ENCODE measurements at places on chromosomes 1 and 21. TPM values are rescaled to one million over a fixed set of nuclear protein-coding genes. Genes with fewer than 3 reads are reported as not detected.

Gene DHX9
- total RNA-seq, result 78.1 TPM

Gene WASF2
- total RNA-seq, result 22.1 TPM

Gene CYP4A22
- total RNA-seq, result not detected

Gene FAM78B
- total RNA-seq, result 0.13 TPM

Gene IVL
- total RNA-seq, result 1.6 TPM

Gene FOXO6
- not detected for total RNA-seq

Gene GPR3
- not detected for total RNA-seq

Gene PTPRU
- total RNA-seq, result 53.2 TPM

GRCh38 chr1:183106166-183106565 lies 79.9 kb upstream of the LAMC2 start:
- DNase-seq, result no peak

- peak; percentile 2 for DNase-seq
Measured at GRCh38 chr1:162755306-162755705, 35.2 kb upstream of the HSD17B7 start.

DNA sequence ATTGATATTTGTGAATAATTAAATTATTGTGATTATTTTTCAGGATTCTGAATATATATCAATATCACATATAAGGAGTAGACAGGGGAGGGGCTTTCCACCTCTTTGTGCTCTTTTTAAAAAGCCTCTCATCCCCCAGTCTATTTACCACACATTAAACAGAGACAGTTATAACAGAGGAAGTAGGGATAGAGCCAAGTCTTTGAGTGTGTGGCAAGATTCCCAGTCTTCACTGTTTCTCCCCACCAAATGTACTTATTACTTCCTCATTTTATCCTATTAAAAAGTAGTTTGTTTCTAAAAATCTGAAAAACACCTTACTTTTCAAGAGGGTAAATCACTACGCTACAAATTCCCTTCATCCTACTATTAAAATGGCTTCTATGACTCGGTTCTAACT lies 46.7 kb downstream of the EPS15 start:
- no peak for DNase-seq

DNA sequence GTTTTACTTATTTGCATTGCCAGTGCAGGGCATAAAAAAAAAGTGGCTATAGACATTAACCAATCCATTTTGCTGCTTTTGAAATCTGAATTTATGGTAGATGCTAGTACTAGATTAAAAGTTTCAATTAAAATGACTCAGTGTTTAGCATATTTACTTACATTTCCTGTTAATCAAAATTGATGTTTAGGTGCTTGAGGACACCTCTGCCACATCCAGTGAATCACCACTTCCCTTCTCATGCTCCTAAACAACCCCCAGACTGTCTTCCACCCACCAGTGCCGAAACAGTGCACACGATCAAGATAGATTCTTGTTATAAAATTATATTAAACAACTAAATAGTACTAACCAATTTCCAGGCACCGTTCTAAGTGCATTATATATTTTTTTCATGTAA lies 32.7 kb downstream of the HSD17B7 start:
- DNase-seq, result no peak

GRCh38 chr1:1360506-1361169 lies 2.3 kb upstream of the MXRA8 start:
- peak; percentile 66 for DNase-seq

DNA sequence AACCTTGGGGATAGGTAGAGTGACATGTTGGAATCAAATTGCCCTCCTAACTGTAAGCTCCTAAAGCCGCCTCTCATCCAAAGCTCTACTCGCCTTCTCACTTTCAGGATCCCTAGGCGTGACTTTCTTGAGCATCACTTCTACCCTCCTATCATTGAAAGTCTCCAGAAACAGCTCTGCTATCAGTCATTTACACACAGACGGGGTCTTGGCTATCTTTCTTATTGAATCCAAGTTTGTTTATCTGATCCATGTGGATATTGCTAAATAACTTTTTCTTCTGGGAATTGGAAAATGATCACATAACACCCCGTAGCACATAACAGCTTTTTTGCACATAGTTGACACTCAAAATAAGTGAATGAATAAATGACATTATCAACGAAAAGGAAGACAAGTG lies 216.4 kb upstream of the KIAA0040 start:
- no peak for DNase-seq

- peak; percentile 12 for DNase-seq
Measured at GRCh38 chr1:69994241-69994640, 211.1 kb downstream of the LRRC40 start.

DNA sequence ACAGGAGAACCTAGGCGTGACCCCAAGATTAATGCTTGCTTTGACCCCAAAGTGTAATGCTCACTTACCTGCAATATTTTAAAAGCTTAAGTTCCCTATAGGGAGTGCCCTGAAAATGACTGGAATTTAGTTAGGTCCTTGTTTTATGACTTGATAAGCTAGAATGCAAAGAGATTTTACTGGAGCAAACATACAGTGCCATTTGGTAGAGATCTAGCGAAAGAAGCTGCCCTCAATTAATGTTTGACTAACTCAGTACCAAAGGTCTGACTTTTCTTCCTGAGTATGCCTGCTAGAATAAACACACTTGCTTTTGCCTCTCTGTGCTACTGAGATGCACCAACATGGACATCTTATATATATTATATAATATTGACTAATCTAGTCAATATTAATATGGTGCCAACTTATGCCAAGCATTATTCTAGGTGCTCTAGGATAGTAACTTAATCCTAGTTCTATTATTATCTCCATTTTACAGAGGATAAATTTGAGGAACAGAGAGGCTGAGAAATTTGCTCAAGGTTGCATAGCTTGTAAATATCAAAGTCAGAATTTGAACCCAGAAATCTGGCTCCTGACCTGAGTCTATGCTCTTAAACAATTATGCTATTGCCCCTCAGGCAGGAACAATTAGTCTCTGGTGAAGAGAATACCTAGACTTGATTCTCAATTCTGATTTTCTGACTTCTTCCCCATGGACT lies 18.2 kb downstream of the S100A10 start:
- DNase-seq, result no peak

DNA sequence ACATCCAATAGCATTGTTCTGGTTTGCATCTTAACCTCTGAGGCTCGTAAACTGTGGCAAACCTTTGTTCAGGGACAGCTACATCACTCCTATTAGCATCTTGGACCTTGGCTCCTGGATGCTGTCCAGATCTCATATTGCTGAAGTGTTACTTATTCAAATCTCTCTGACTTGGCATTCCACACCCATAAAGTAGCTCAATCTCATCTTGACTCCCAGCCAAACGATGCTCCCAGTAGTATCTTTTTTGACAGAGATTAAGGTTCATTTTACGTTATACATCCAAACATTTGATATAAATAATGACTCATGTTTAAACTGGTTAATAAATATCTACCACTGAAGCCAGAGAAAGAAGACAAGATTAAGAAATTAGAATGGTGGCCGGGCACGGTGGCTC lies 4.4 kb upstream of the FLVCR1 start:
- DNase-seq, result no peak

DNA sequence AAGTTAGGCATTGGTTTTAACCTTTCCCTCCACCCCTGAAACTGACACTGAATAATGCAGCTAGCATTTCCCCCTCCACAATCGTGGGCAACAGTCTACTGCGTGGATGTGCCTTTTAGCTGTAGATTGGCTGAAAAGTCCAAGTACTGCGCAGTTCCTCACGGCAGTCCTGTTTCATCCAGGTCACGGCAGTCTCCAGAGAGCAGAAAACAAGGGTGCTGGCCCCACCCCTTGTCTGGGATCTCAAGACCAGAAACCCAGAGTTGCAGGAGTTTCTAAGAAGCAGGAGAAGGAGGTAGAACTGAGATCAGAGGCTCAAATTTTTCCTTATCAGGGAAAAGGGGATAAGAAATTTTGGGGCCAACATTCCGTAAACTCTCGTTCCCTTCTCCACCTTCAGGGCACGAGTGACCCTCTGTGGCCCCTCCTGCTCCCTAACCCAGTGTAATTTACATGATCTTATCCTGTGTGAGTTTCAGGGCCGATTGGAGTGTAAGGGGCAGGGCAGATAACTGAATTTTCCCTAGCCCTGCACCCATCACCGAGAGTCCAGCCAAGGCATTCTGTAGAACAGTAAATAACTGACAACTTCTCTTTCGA lies 25.9 kb upstream of the PLA2G2C start:
- DNase-seq, result no peak

DNA sequence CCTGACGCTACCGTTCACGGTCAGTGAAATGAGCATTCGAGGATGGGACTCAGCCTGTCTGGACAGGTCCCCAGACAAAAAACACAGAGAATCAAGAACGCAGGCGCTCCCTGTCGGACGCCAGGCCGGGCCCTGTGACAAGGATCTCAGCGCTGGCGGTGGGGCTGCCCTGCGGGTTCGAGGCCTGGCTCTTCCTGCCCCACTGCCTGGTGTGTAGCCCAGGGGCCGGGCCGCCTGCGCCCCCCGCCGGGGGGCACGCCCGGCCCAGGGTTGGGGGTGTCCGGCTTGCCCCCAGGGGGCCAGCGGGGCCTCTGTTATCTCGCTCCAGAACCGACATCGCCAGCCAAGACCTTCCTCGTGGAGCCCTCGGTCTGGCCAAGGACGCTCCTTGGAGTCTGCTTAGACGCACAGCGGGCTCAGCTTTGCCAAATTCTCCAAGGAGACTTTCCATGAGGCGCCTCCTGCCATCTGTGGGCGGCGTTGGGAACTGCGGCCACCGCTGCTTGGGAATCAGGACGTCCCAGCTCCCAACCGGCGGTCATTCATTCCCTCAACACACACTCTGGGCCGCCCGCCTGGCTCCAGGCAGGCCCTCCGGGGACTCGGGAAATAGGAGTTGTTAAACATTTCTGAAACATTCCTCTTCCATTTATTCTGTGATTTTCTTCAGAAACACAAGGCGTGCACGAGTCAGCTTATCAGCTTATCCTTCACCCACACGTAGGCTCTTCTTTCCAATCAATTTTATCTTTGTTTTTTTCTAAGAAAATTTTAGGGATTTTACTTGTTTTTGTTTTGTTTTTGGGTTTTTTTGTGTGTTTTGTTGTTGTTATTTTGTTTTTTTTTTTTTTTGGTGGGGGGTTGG lies 11.3 kb upstream of the RIPK4 start:
- peak; percentile 79 for DNase-seq

DNA sequence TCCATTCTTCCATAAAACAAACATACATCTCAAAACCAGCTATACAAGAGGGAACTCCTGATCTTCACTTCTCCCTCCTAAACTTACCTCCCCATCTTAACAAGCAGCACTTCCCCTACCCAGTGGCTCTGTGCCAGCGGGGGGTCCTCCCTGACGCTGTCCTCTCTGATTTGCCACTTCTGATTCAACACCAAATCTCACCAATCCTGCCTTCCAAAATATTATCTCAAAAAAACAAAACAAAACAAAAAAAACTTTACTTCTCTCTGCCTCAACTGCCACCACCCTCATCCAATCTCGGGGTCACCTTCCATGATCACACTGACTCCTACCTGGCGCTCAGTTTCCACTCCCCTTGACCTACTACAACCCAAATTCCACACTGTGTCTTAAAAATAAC lies 72.8 kb downstream of the SLC45A1 start:
- no peak for DNase-seq

DNA sequence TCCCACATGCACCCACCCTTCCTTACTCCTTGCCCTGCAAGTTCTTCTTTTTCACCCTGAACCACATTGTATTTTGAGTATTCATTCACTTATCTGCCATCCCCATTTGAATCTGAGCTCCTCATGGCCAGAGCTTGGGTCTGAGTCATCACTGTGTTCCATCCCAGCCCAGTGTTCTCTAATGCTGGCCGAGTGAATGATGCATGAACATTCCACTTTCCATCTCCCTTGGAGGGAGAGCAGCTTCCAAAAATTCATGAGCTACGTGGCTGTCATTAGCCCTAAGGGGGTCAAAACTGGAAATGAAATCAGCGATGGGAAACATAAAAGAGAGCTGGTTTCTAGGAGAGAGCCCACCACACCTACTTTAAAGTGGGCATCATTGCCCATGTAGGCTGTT lies 187.0 kb upstream of the USP24 start:
- DNase-seq, result no peak

DNA sequence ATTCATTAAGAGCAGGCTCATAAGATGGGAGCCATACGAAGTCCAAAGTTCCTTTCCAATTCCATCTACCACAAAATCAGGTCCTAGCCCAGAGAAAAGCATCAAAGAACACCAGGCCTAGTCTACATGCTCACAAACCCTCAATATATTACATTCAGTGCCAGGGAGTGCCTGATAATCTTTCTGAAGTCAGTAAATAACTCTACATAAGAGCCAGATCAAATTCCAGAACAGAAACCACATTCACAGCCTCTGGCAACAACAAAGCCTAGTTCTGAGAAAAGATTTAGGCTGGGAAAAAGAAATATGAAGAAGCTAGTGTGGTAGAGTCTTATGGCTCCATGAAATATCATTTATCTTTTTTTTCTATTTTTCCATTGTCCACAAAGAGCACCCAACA lies 40.5 kb upstream of the RBBP5 start:
- no peak for DNase-seq

DNA sequence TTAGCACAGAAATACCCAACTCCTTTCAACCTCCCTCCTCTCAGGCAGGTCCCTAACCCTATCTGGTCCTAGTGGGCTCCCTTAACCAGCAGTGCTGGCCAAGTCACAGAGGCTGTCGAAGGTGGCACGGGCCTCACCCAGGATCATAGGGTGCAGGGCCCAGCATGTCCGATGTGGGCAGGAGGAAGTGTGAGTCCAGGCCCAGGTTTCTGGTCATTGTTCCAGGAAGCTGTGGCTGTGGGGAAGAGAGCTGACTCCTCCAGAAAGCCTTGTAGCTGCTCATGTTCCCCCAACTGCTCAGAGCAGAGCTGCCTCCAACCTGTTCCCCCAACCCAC lies 2.4 kb downstream of the CCDC17 start:
- no peak for DNase-seq

GRCh38 chr1:174968750-174969244 lies 30.9 kb upstream of the CACYBP start:
- peak; percentile 47 for DNase-seq

DNA sequence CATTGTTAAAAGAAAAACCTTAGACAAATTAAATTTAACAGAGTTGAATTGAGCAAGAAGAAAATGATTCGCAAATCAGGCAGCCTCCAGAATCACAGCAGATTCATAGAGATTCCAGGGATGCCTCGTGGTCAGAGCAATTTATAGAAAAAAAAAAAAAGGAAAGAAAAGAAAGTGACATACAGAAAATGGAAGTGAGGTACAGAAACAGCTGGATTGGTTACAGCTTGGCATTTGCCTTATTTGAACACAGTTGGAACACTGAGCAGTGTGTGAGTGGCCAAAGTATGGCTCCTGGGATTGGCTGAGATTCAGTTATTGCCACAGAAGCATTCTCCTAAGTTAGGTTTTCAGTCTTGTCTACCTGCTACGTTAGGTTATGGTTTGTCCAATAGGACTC lies 9.1 kb upstream of the C21orf91 start:
- peak; percentile 57 for DNase-seq

DNA sequence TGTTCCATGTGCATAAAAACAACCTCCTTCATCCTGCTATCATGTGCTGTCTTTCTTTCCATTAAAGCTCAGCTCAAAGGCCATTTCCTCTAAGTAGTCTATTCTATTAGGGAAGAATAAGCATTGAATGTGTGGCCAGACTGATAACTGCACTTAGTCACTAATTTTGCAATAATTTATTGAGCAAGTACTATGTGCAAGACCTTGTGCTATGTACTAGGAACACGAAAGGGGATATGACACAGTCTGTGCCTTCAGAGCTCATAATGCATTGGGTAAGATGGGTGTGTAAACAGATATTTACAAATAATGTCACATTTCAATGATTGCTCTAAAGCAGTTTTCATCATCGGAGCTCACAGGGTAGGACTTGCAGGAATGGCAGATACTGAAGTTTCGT lies 54.2 kb downstream of the NMNAT2 start:
- DNase-seq, result peak; percentile 71
